ENCODE measurements at places on chromosomes 13 and 19.

GRCh38 chr19:51320280-51320657 is 8.8 kb downstream of the IGLON5 start:
- no peak for DNase-seq

DNA sequence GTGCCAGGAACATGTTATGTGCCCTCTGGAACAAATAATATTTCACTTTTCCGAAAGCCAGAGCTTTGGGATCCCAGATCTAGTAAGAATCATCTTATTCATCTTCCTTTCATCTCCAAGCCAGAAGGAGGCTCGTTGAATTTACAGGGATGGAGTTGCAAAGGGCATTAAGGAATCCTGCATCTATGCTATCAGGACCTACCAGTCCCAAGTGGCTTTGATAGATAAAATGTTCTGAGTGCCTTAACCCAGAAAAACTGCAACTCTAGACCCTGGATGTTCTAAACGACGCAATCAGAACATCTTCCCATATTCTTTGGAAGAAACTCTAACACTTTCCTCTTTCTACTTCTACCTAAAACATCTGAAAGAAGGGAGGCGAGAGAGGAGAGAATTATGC is 9.2 kb upstream of the EDDM13 start:
- DNase-seq: no peak

GRCh38 chr19:15212711-15213110 is 11.9 kb upstream of the NOTCH3 start:
- no peak for DNase-seq

DNA sequence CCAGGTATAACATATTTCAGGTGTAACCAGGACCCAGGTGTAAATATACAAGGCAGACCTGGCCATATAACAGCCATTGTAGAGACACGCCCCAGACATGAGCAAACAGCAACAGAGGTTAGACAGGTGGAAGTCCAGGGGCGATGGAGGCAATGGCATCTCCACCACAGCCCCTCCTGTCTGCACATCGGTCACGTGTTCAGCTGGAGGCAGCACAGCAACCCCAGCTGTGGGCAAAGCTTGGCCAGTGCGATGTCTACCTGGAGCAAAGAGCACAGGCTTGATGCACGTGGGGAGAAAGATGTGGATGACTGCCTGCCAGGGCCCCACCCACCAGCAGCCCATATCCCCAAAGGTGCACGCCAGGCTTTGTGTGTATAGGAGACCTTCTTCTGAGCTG is 4.4 kb downstream of the CYP4F2 start:
- DNase-seq: no peak

DNA sequence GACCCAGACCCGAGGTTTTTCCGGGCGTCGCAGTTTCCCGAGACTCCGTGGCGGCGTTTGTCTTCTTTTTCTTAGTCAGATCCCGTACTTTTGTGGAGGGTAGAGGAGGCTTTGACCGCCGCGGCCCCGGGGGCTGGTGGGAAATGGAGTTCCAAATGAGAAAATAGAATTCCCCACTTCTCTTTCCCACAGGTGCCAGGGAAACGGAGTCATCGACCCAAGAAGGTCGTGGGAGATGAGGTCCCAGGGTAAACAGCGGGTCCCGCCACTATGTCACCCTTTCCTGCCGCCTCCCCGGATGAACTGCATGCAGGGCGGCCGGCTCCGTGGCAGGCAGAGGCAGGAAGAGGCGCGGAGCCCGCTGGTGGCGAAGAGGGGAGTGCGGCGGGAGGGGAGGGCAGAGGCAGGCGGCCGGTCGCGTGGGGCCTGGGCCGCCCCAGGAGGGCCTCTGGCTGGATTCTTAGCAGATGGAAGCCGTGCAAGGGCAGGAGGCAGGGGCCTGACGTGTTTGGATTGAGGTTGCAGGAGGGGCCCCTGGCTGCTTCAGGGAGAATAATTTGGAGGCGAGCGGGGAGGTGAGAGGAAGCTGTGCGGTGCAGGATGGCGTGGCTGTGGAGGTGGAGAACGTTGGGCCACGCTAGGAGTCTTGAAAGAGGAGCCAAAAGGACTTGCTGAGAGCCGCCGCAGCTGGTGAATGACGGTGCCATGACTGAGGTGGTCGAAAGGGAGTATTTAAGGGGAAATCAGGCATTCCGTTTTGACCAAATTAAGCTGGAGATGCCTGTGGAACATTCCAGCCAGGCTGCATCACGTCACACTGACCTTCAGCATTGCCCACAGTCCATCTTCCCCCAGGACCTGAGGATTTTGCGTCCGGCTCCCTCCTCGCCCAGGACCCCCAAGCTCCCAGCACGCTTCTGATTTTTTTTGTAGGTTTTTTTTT is 11.7 kb downstream of the CYTH2 start:
- DNase-seq: no peak

GRCh38 chr19:29560313-29561075 is 34.7 kb downstream of the VSTM2B start:
- no peak for DNase-seq

DNA sequence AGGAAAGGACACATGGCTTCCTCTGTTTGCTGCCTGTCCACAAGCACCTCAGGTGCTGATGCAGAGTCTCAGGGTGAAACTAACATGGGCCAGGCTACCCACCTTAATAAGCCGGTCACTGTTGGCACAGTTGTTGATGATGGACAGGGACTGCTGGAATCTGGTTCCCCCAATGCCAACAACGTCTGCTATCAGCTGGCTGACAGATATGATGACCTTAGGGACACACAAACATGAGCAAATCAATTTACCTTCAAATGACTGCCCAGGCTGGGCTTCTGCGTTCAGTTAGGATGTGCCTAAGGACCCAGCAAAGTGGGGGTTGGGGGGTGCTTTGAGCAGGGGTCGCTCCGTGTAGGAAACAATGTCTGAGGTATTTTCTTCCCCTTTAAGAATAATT is 77.1 kb upstream of the SLC15A1 start:
- no peak for DNase-seq

GRCh38 chr13:50714891-50715290 is 128.6 kb downstream of the DLEU7 start:
- no peak for DNase-seq

- DNase-seq: peak; percentile 42
Measured at GRCh38 chr19:11587302-11587974, 9.8 kb upstream of the ZNF627 start.

DNA sequence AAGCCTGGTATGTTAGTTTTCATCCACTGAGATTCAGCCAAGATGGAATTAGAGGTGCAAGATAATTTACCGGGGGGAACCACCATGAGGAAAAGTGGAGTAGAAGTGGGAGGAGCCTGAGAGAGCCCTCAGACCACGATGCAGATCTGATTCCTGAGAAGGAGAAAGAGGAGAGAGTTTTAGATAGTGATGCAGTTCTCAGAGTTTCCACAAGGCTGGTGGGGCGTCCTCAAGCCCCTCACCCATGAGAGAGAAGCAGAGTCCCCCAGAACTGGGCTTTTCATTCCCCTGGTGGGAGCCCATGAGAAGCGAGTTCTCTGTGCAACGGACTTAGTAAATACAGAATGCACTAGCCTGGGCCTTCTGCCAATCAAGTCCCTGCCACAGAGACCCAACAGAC is 18.1 kb downstream of the CEACAM5 start:
- no peak for DNase-seq

GRCh38 chr19:47284324-47284899 is 9.7 kb downstream of the INAFM1 start:
- DNase-seq: no peak

- no peak for DNase-seq
Measured at GRCh38 chr13:113051641-113052040, 54.0 kb upstream of the F7 start.

DNA sequence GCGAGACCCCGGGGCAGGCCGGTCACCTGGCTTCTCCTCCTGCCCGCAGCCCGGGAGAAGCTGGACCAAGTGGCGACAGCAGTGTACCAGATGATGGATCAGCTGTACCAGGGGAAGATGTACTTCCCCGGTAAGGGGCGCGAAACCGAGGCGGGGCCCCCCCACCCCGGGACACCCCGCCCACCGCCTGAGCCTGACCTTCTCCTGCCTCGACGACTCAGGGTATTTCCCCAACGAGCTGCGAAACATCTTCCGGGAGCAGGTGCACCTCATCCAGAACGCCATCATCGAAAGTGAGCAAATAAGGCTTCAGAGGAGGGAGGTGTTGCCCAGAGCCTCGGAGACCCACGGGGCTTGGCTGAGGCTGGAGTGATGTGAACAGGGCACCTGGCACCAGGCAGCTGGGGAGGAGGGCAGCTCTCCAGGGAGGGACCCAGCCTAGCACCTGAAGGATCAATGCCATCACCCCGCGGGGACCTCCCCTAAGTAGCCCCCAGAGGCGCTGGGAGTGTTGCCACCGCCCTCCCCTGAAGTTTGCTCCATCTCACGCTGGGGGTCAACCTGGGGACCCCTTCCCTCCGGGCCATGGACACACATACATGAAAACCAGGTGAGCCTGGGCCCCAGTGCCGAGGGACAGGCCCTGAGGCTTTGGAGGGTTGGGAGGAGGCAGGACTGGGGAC is 629 bp downstream of the IZUMO4 start:
- DNase-seq: peak; percentile 37

All from stimulated activated CD8-positive, alpha-beta memory T cell treated with anti-CD3 and anti-CD28 coated beads, Interleukin-4, amount 100 ng/mL, for 4 hours (primary cell).